Stimulated activated CD8-positive, alpha-beta memory T cell treated with anti-CD3 and anti-CD28 coated beads, Interleukin-15, amount 100 ng/mL, for 1 hour (primary cell): ENCODE measurements at places on chromosomes 12 and 14.
A peak's percentile ranks its signal among the peaks of the same experiment; 100 is the strongest.

DNA sequence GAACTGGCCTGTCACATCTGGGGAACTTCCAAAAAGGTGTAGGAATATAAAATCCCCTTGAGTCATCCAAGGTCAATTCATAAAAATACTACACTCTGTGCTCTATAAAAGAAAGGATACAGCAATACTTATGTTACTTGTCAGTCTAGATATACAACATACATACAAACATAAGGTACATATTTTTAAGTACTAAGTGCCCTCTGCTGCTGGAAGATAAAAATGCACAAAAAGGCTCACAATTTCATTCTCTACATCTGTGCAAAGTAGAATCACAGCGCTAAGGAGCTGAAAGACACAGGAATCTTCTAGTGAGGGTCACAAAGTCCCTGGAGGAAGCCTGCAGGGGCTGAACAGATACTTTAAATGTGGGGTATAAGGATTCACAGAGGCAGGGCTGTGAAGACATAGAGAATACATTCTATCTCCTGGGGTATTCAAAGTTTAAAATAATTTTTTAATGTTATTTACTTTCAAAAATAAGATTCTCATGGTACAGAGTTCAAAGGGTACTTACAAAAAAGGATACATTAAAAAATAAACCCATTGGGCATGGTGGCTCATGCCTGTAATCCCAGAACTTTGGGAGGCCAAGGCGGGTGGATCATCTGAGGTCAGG is 10.2 kb upstream of the GOLGA5 start:
- DNase-seq, result no peak

DNA sequence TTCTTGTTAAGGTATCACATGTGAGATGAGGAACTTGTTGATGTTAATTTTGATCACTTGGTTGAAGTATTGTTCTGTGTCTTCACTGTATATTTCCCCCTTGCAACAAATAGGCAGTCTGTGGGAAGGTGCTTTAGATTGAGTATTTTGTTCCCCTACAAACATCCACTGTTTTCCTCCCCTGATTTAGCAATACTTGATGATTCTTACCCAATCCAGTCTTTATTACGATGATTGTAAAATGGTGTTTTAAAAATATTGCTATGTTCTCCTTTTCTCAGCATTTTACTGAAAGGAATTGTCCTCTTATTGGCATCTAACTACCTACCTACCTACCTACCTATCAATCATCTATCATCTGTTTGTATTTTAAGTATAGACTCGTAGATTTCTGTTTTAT is 66.3 kb downstream of the ETNK1 start:
- DNase-seq, result no peak

- no peak for DNase-seq
Observed at GRCh38 chr14:67987606-67988005, 168.0 kb downstream of the RAD51B start.

GRCh38 chr12:67424784-67425183 is 155.6 kb downstream of the CAND1 start:
- no peak for DNase-seq

- DNase-seq, result no peak
Observed at GRCh38 chr12:45944771-45945170, 45.6 kb downstream of the SCAF11 start.

DNA sequence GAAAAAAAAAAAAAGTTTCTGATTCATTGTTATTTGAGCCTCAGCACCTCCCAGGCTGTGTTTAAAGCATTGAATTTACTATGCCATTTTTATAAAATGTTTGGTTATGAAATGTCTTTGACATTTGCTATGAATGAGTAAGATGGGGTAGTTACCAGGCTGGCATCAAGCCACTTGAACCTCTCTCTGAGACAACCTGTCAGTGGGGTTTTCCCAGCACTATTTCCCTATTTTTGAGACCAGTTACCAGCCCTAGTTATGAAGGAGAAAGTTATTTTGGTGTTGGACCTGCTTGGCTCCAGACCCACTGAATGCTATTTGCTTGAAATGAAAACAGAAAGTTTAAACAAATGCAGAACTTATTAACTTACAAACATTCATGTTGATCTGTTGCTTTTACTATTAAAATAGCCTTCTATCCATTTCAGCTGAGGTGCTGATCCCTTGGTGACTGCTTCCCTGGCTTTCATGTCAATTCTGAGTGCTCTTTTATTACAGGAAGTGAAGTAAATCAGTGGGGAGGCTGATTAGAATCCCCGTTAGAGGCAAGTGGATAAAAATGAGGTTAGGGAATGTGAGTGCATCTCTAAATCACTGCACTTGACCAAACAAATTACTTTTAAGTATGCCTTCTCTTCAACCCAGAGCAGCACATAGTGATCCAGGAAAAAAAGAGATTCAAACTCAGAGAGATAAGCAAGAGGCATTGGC is 37.8 kb downstream of the LLPH start:
- no peak for DNase-seq

GRCh38 chr12:12560587-12561370 is 1.9 kb downstream of the DUSP16 start:
- DNase-seq, result peak; percentile 33

- DNase-seq, result no peak
Observed at GRCh38 chr12:29317556-29318363, 63.2 kb downstream of the ERGIC2 start.

GRCh38 chr14:94398182-94398479 is 9.7 kb upstream of the SERPINA1 start:
- DNase-seq, result no peak

GRCh38 chr14:20306079-20306423 is 300 bp upstream of the TTC5 start:
- DNase-seq, result no peak

DNA sequence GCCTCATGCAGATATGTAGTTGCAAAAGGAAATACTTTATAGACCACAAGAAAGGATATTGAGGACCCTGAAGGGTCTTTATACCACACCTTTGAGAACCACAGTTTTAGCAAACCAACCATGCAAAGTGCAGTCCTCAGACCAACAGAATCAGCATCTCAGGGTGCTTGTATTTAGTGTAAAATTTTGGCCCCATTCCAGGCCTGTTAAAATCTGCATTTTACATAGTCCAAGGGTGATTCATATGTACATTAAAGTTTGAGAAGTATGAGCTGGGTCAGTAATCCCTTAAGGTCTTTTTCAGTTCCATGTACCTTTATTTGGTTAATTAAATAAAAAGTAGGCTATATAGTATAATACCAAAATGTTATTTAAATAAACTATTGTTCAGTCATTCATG is 91.2 kb downstream of the WNK1 start:
- no peak for DNase-seq

GRCh38 chr12:1435456-1435855 is 158.9 kb downstream of the FBXL14 start:
- DNase-seq, result no peak

- DNase-seq, result no peak
Observed at GRCh38 chr14:47678993-47679392, 3.6 kb upstream of the MDGA2 start.

DNA sequence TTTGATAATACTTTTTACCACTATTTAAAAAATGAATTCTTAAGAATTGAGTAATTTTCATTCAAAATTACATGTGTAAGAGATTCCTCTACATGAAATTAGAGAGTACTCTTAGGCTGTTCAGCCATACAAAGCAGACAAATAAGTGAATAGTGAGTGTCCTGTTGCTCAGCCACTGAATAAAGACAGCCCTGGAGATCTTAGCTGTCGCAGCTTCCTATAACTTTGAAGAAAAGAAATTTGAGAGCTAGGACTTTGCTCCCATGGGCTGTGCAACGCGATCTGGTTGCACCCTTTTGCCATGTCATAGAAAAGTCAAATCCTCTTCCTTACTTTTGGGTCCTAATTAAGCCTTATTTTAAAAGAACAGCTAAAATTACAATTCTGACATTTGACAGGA is 40.9 kb upstream of the LRIG3 start:
- no peak for DNase-seq
